Right forelimb (tissue), 1 donor: ENCODE measurements at places on chromosomes 6 and 20.

- peak; percentile 95 for DNase-seq
These were observed 61.2 kb downstream of the IGF2R start for GRCh38 chr6:160030103-160030502.

GRCh38 chr6:22149096-22149495 is 147.7 kb downstream of the PRL start:
- no peak for DNase-seq

- no peak for DNase-seq
These were observed 1.3 kb upstream of the GTSF1L start for GRCh38 chr20:43727980-43728590.

DNA sequence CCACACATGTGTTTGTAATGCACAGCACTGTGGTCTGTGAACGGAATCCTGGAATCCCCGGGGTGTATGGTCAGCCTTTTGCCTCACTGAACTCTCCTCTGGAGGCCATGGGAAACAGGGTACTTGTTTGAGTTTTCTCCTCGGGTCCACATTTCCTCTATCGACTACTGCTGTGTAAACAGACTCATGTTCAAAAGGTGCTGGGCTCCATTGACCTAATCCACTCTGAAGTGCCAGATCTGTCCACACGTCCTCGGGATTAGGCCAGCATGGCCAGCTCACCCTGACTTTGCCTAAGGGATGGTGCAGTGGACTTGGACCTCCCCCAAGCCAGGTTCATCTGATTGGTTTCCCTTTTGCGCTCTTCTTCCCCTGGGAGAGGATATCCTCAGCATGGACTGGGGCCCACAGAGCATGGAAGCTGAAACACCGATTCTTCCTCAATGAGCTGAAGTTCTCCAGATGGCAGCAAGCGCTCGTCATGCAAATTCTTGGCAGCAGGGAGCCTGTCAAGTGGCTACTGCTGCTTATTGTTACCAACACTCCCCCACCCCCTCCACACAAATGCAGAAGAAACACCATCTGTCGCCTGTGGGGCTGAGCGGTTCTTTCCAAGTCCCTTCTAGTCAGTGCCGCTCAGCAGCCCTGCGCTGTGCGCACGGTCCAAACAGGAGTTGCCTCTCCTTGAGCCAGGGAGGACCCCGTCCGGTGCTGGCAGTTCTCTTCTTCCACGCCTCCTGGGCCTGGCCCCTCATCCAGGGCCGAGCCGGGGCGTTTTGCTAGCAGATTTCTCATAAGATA is 292.6 kb upstream of the MARCKS start:
- peak; percentile 86 for DNase-seq

- no peak for DNase-seq
These were observed 39.0 kb upstream of the SLCO4A1 start for GRCh38 chr20:62603021-62603906.

- DNase-seq: no peak
These were observed 108.2 kb upstream of the NFATC2 start for GRCh38 chr20:51650685-51651134.

DNA sequence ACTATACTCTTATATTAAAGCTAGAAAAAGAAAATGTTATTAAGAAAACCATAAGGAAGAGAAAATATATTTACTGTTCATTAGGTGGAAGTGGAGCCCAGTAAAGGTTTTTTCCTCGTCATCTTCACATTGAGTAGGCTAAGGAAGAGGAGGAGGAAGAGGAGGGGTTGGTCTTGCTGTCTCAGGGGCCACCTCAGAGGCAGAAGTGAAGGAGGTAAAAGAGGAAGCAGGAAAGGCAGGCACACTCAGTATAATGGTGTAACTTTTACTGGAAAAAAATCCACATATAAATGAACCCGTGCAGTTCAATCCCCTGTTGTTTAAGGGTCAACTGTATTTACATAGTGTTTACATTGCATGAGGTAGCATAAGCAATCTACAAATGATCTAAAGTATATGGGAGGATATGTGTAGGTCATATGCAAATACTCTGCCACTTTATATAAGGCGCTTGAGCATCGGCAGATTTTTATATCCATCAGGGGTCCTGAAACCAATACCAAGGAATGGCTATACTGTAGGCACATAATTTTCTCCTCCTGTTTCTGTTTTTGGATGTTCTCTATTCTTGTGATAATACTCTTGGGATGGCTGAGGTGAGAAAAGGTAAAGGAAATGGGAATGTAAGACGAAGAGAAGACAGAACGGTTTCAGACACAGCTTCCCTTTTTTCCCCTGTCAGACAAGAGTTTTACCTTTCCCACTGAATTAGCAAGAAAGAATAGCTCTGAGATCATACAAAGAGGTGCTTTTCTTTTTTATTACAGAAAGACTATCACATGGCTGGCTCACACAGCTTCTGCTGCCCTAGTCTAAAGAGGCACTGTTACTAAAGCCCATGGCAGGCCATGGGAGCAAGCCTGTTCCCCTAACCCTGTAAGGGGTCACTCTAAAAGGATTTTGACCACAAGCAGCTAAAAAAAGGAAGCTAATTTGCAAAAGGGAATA is 59.9 kb downstream of the NUDT3 start:
- no peak for DNase-seq

- no peak for DNase-seq
These were observed 18.1 kb downstream of the SLX4IP start for GRCh38 chr20:10453241-10453640.

GRCh38 chr6:28243946-28244345 is 8.1 kb downstream of the ZKSCAN4 start:
- DNase-seq: no peak

DNA sequence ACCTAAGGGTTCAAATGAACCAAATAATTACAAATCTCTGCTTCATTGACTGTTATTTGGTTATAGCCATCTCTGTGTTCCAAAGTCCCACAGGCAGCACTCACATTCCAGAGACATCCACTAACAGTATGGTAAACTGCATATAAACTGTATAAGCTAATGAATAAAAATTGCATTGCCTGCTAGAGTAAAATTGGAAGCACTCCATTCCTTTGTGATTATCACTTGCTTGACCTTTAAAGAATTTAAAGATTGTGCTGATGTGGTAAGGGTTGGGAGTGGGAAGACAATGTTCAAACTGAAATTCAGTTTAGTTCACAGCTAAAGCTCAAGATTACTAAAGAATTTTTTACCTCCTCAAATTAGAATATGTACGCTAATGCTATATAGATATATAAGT is 31.0 kb upstream of the OSTM1 start:
- DNase-seq: no peak

DNA sequence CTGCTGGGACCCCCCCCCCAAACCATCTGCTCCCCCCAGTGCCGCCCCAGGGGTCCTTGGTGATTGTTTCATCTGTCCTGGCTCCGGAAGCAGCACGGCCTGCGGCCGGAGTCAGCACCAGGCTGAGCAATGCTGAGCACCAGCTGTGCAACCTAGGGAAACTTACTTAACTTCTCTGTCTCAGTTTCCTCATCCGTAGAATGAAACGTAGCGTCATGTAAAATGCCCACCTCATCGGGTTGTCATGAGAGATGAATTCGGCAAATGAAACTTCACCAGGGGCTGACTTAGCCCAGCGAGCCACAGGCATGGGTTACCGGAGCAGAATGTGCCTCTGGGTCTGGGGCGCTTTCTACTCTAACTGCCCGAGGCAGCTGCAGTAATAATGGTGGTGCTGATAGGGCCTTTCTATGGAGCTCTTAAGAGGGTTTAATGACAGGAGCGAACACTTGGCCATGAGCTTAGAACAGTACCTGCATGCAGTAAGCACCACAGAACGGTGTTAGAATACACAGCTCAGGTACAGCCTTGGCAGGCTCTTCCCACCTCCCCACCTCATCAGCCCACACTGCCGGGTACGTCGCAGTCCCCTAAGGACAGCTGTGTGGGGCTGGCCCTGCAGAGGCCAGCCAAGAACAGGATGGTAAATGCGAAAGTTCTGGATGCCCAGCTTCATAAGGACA is 1.7 kb downstream of the THBS2 start:
- peak; percentile 44 for DNase-seq

DNA sequence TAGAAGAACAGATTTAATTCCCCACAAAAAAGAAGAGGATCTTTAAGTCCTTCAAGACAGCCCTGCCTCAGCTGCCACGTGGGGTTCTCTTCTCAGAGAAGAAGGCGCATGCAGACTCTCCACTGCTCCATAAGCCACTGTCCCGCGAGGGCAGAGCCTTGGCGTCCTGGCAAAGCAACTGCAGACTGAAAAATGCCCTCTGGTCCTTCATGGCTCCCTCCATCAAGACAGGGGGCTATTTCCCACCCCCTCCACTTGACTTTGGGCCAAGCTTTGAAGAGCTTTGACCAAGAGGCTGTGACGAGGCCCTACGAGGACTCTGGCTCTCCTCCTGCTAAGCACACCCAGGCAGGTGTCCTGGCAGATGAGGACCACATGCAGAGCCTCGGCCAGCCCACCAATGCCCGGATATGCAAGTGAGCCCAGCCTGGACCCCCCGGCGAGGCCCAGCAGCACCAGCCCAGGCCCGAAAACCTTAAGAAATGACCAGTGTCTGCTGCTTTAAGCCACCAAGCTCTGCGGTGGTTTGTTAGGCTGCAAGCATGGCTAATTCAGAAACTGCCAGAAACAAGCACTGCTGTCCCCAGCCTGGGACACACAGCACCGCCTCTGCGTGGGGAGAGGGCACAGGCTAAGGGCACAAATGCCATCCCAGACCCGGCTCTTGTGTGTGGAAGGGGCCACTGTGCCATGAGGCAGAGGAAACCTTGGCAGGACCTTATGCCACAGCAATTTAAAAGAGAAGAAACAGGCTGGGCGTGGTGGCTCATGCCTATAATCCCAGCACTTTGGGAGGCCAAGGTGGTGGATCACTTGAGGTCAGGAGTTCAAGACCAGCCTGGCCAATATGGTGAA is 16.1 kb downstream of the GMEB2 start:
- DNase-seq: no peak

DNA sequence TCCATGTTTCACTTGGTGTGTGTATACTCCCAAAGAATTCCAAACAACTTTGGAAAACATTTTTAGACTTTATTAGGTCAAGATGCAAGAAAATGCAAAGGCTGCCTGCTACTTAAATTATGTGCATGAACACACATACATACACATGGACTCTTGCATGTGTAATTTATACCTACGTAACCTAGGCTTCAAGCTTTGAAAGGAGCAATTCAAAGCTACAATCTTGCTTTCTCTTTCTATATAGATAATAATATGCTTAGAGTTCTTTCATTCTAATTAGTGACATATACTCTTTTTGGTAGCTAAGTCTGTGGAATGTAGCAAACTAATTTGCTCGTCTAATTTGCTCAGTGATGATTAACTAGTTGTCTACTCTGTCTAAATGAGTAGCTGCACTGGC is 146.5 kb downstream of the EPHA7 start:
- no peak for DNase-seq

- peak; percentile 45 for DNase-seq
These were observed 142.3 kb upstream of the TENT5A start for GRCh38 chr6:81894788-81895271.

DNA sequence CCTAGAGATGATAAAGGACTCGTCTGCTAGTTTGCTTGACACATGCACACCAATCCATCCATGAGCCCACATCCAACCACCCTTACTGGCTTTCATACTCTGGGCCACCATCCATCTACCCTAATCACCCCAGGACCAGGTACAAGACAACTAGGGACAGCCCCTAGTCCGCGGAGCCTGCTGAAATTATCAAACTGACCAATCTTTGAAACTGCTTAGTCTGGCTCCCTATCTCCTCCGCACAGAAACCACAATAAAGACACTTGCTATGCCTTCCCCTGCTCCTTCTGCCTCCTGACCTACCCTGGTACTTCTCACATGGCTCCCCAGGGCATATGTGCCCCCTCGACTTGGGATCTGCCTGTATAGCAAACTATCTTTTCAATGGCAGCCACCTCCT is 33.1 kb downstream of the PXDC1 start:
- DNase-seq: no peak

- DNase-seq: peak; percentile 72
These were observed 1.5 kb upstream of the GMEB2 start for GRCh38 chr20:63628246-63628975.

DNA sequence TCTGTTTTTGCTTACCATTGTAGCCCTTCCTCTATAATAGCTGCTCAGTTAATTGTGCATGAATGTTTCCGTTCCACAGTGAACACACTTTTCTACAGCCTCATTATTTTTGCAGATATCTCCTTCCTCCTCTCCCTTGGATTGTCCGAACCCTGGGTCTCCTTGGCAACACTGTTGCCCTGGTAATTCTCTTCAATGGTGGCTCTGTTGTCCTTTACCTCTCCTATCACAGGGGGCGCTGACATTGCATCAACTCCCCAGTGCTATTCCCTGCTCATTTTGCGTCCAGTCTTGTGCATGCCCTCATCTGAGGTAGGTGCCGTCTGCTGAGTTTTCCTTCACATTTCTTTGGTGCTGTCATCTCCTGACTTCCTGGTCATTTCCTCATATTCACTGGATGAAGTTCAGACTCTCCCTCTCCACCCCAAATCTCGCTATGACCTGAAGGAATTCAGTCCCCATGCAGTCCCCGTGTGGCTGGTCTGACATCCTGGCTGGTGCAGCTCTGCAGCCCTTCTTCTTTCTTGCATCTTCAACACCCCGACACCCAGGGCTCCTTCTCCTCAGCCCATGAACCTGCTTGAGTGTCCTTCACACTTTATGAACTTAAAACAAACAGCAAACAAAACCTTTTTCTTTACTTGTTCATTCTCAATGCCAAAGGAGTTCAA is 21.1 kb downstream of the PHACTR2 start:
- DNase-seq: no peak

DNA sequence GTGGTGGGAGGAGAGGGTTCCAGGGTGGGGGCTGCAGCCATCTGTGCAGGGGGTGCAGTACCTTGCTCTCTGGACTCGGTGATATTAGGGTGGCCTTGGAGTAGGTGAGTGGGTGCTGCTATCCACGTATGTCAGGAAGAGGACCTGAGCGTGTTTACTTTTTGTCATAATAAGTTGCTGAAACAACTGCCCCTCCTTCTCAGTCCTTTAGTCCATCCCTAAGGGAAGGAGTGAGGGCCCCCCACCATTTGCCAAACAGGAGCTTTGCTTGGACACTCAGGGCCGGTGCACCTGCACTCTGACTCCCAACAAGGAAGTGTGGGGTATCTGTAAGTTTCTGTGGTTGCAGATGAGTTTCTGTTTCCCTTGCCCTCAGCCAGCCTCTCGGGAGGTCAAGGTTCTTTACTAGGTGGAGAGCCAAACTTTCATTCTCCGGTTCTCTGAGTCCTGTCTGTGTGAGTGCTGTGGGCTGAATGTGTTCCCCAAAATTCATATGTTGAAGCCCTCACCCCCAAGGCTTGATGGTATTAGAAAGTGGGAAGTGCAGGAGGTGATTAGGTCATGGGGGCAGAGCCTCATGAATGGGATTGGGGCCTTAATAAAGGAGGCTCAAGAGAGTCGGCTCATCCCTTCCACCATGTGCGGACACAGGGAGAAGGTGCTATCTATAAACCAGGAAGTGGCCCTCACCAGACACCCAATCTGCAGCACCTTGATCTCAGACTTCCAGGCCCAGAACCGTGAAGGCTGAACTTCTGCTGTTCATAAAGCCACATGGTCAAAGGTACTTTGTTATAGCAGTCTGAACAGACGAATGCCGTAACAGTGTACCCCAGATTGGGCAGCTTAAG is 19.6 kb upstream of the CCR6 start:
- no peak for DNase-seq

GRCh38 chr6:139534472-139535115 is 160.1 kb upstream of the CITED2 start:
- DNase-seq: no peak

GRCh38 chr6:85364344-85364743 is 85.5 kb upstream of the NT5E start:
- DNase-seq: no peak
